ENCODE measurements at places on chromosomes 12 and 14. TPM values are rescaled to one million over a fixed set of nuclear protein-coding genes. Genes with fewer than 3 reads are reported as not detected.

The NRL gene
- total RNA-seq, result 1.2 TPM

The MGST1 gene
- total RNA-seq, result 55.9 TPM

The AQP6 gene
- total RNA-seq, result not detected

GRCh38 chr14:38107216-38107631 is 100.5 kb upstream of the SSTR1 start:
- peaks cover 2% of the 10 kb centered on the region for H3K36me3 ChIP-seq
- no peaks in the 10 kb centered on the region for H3K4me1 ChIP-seq
- no peak overlapping the region for H3K27ac ChIP-seq
- H3K4me3 ChIP-seq, result no peak overlapping the region
- DNase-seq, result no peak
- H3K27me3 ChIP-seq, result peaks cover 1% of the 10 kb centered on the region

- H3K36me3 ChIP-seq, result no peaks in the 10 kb centered on the region
- no peak overlapping the region for H3K27ac ChIP-seq
- H3K4me3 ChIP-seq, result no peak overlapping the region
- H3K27me3 ChIP-seq, result peaks cover 2% of the 10 kb centered on the region
- H3K4me1 ChIP-seq, result no peaks in the 10 kb centered on the region
- no peak for DNase-seq
Measured at GRCh38 chr12:131607658-131608447, 103.0 kb upstream of the SFSWAP start.

DNA sequence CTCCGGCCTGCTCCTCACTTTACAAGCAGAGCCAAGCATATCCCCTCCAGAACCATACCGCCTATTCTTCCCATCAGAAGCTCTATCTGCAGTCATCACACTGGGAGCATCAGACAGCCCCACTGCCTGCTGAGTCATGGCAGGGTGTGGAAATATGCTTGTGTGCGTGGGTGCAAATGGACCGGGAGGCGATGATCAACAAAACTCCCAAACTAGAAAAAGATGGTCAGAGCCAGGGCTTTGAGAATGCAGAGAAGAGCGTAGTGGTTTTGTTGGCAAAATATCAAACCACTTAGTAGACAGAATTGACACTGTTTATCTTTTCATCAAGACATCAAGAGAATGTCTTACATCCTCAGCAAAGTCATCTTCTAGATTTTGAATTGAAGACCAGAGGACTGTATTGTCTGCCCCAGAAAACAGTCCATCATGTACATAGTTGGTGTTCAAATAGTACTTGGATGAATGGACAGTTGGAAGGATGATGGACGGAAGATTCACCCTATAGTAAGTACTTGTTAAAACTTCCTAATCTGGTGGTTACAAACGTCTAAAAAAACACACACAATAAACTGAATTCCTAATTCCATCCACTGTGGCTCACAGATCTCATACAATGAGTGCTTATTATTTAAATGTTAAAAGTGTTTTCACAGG is 54.9 kb downstream of the VWF start:
- peaks cover 10% of the 10 kb centered on the region for H3K27me3 ChIP-seq
- no peak overlapping the region for H3K27ac ChIP-seq
- no peak overlapping the region for H3K4me3 ChIP-seq

- H3K27me3 ChIP-seq, result no peaks in the 10 kb centered on the region
- DNase-seq, result no peak
- no peaks in the 10 kb centered on the region for H3K36me3 ChIP-seq
- H3K4me3 ChIP-seq, result no peak overlapping the region
- no peak overlapping the region for H3K27ac ChIP-seq
- H3K4me1 ChIP-seq, result no peaks in the 10 kb centered on the region
Measured at GRCh38 chr12:100382338-100382737, 25.5 kb downstream of the SLC17A8 start.

DNA sequence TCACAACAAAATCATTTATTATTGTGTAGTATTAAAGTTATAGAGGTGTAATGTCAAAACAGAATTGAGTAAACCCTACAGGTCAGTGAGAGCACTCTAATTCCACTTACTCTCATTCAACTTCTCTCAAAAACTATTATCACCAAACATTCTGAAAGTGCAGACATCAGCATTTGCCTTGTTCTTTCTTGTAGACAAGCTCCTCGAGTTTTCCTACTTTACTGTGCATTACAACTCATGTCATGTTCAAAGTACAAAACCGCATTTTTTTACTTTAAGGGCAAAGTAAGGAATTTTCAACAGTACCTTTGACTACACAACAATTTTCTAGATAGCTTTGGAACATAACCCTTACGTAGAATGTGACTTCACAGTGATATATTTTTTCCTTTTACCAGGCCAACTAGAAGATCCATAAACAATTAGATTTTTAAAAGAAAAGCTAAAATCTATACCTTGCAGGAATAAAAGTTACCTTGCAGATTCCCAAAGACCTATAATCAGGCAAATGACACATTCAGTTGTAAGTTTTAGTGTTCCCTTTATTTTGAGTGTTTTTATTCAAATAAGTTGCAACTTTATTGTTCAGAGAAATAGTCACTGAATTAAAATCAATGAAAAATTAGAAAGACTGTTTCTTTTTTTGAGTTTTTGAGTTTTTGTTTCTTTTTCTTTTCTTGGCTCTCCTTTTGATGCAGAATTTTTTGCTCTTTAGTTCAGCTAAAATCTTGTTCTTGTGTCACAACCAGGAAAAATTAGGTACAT is 12.7 kb upstream of the USP15 start:
- DNase-seq, result no peak
- no peak overlapping the region for H3K27ac ChIP-seq
- H3K36me3 ChIP-seq, result no peaks in the 10 kb centered on the region
- H3K4me3 ChIP-seq, result no peak overlapping the region
- H3K4me1 ChIP-seq, result no peaks in the 10 kb centered on the region

GRCh38 chr14:66359500-66359899 is 126.7 kb upstream of the CCDC196 start:
- peak; percentile 35 for DNase-seq
- H3K4me3 ChIP-seq, result no peak overlapping the region
- H3K27ac ChIP-seq, result no peak overlapping the region
- no peaks in the 10 kb centered on the region for H3K36me3 ChIP-seq

DNA sequence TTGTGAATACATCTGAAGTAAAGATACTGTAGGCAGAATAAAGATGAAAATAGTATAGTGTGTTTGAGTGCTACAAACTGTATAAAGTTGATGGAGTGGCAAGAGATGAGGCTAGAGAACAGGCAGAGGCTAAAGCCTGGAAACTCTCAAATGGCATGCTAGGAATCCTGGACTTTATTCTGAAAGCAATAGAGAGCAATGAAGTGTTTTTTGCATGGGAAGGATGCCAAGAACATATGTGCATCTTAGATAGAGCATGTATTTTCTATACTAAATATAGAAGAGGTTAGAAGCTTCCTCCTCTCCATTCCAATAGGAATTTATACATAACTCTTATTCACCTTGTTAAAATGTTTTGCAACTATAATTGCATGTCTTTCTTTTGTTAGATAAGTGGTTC is 86.3 kb upstream of the TMTC2 start:
- H3K36me3 ChIP-seq, result no peaks in the 10 kb centered on the region
- H3K4me3 ChIP-seq, result no peak overlapping the region
- no peak for DNase-seq
- H3K4me1 ChIP-seq, result no peaks in the 10 kb centered on the region
- H3K27ac ChIP-seq, result no peak overlapping the region

DNA sequence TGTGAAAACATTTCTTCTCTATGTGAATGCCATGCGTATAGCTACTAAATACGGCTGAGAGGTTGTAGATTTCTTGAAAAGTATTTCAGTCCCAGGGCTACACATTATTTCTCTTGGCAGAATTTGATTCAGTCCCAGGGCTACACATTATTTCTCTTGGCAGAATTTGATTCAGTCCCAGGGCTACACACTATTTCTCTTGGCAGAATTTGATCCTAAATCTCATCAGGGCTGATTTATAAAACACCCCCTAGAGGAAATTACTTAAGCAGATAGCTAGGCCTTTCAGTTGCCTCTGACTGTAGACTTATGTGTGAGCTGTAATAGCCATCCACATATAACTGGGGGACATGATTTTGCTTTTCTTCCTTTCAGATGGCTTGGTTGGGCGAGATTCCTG is 50.4 kb downstream of the AK7 start:
- H3K36me3 ChIP-seq, result no peaks in the 10 kb centered on the region
- no peak overlapping the region for H3K27ac ChIP-seq
- no peak overlapping the region for H3K4me3 ChIP-seq
- no peak for DNase-seq
- no peaks in the 10 kb centered on the region for H3K4me1 ChIP-seq

GRCh38 chr12:52835271-52836041 is 1.3 kb upstream of the KRT79 start:
- no peak overlapping the region for H3K27ac ChIP-seq
- H3K4me3 ChIP-seq, result no peak overlapping the region
- H3K36me3 ChIP-seq, result no peaks in the 10 kb centered on the region
- no peak for DNase-seq
- H3K4me1 ChIP-seq, result peaks cover 36% of the 10 kb centered on the region
- peaks cover 14% of the 10 kb centered on the region for H3K27me3 ChIP-seq

DNA sequence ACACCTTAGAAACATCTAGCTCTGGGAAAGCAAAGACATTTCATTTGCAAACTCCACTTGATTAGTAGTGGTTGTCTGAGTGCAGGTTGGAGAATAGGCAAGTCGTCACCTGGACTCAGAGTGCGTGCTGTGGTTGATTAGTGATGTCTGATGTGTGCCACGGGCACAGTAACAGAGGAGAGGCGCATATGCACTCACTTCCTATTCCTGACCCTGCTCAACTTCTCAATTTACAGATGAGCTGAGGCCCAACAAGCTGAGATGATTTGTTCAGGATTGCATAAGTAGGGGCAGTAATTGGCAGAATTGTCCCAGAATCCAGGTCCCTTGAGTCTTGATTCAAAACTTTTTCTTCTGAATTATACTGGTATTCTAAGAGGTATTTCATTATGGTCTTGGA is 44.9 kb downstream of the ADCK1 start:
- H3K27ac ChIP-seq, result no peak overlapping the region
- DNase-seq, result no peak
- no peaks in the 10 kb centered on the region for H3K36me3 ChIP-seq
- peaks cover 4% of the 10 kb centered on the region for H3K27me3 ChIP-seq
- no peak overlapping the region for H3K4me3 ChIP-seq
- no peaks in the 10 kb centered on the region for H3K4me1 ChIP-seq

DNA sequence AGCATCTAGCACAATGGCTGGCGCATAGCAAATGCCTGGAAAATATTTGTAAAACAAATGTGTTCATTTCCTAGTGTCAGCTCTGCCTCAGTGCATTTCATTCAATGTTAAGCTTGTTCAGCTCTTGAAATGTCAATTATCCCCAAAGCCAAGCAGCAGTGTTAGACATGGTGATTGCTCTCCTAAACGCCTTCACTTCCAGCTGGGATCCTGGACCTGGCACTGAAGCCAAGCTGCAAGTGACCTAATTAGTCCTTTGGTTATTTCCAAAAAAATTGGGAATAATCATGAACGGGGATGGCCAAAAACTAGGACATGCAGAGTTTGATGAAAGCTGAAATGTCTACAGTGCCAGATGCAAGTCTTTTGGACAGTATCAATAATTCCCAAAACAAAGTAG is 54.9 kb upstream of the MDGA2 start:
- H3K27me3 ChIP-seq, result no peaks in the 10 kb centered on the region
- no peak for DNase-seq

DNA sequence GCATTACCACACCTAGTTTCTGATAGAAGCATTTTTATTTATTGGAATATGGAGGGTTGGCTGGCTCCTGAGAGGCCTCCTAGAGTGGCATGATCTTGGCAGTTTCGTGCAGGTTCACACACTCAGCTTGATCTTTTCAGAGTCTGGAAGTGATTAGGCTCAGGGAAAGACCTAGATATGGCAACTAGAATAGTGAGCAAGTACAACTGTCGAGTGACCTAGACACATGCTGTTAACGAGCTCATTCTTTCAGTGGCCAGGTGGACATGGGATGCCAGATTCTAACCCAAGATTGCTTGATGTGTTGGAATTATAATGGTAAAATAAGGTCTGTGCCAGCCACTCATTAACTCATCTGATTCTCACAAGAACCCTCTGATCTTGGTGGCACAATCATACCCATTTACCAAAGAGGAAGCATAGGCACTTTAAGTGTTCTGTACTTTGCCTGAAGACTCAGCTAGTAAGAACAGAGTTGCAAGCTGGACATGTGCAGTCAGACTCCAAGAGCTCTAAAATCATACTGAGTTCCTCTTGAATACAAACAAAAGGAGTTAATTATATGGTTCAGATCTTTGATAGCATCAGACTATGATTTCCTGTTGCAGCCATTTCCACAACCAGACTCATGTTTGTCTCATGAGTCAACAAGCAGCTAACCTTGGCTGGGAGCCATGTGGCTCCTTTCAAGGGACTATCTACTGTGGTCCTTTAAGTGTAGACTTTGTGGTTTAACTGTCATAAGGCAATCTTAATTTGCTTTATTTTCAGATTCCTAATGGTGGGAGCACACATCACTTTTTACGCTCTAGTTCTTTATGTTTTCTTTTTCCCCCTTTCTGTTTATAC is 144.2 kb downstream of the PLEKHA5 start:
- no peak overlapping the region for H3K4me3 ChIP-seq
- no peak for DNase-seq
- no peak overlapping the region for H3K27ac ChIP-seq
- peaks cover 6% of the 10 kb centered on the region for H3K36me3 ChIP-seq

All from endothelial cell (in vitro differentiated cells).